ENCODE measurements at places on chromosomes 13 and 19.

GRCh38 chr13:110300090-110300815, 6.7 kb downstream of the COL4A1 start:
- no peak for DNase-seq

- DNase-seq: no peak
Observed at GRCh38 chr13:79936368-79937136, 404.4 kb downstream of the SPRY2 start.

DNA sequence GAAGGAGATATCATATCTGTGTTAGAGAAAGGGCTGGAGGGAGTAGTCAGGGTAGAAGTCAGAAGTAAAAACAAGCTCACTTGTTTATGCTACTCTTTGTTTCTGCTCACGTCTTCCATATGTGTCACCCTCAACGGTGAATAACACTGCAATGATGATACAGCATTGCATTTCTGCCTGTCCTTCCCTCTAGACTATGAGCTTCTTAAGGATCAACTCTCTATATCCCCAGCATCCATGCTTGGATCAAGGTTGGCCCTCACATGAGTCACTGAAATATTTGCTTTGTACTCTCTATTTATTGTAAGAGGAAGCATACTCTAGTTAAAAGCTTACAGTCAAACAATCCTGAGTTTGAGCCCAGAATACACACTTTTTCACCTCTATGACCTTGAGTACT, 406.0 kb downstream of the RFC3 start:
- DNase-seq: no peak

- no peak for DNase-seq
Observed at GRCh38 chr19:38389957-38390924, 1.7 kb downstream of the SPRED3 start.

DNA sequence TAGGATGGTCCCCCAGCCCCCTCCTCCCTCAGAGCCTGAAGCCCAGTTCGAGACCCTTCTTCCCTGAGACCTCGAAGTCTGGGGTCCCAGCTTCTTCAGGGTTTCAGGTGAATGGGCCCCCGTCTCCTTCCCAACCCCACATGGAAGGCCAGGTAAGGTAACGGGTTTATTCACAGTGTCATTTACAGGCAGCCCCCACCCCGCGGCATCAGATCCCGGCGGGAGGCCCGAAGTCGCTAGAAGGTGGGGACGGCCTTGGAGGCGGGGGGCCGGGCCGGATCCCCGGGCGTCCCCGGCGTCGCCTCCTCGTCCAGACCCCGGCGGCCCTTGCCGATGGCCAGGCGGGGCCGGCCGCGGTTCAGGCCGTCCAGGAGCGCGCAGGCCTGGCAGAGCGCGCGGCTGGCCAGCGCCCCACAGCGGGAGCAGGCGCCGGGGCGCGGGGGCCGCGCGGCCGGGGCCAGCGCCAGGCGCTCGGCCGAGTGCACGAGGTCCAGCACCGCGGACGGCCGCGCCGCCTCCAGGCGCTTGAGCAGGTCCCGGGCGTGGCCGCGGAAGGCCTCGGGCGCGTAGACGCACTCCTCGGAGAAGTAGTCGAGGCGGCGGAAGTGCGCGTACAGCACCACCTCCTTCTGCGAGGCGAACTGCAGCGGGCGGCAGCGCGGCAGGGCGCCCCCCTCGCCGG, 9.7 kb downstream of the CTU1 start:
- DNase-seq: peak; percentile 9

- no peak for DNase-seq
Observed at GRCh38 chr13:30124131-30124768, 183.1 kb downstream of the KATNAL1 start.

- no peak for DNase-seq
Observed at GRCh38 chr13:51167393-51168191, 54.6 kb upstream of the FAM124A start.

GRCh38 chr19:28422791-28423650, 789.9 kb downstream of the UQCRFS1 start:
- DNase-seq: no peak

GRCh38 chr19:1003283-1003682, 3.1 kb downstream of the GRIN3B start:
- no peak for DNase-seq

DNA sequence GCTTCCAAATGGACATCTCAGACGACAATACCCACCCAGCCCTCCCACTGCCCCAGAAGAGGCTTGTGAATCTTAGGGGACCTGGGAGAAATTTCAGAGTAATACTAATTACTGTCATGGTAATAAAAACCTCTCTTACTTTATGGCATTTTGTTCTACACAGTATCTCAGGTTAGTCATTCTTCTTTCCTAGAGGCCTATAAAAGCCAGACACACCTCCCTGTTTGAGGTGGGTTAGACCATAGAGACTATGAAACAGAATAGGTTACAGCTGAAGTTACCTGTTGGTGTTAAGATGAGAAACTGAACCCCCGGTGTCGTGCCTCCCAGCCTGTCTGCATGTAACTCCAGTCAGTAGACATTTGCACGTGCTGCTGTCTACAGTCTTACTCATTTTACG, 113.9 kb downstream of the SLC7A1 start:
- DNase-seq: no peak

DNA sequence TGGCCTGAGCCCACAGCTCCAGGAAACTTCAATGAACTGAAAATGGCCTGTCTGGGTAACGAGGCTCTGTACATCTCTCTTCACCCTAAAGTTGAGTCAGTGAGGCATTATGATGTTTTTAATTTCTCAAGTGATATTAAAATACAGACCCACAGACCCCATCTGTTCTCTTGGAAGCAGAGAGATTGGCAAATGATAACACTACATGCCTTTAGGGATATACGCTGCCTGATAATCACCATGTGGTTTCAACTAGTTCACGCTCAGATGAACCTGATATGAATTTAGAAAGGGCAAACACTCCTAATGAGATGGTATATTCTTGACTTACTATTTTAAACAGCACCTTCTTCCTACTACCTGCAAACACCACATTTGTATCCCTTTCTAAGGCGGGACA, 127.5 kb downstream of the RFC3 start:
- DNase-seq: no peak

DNA sequence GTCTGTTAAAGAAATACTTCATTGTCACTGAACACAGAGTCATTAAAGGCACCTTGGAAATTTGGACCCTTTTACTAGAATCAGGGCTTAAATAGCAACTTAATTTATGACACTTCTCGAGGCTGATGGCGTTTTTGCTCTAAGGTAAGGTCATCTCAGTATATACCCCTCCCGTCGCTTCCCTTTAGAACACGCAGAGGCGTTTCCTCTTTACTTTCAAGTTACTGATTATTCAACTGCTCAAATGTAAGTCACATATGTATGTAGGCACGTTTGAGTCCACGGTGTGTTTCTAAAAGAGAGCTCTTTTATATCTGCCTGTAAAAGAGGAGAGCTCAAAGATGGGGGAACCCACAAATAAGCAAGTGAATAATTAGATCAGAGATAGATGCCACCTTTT, 181.5 kb downstream of the TSHZ3 start:
- no peak for DNase-seq

- DNase-seq: no peak
Observed at GRCh38 chr13:46745062-46745461, 51.9 kb downstream of the ESD start.

DNA sequence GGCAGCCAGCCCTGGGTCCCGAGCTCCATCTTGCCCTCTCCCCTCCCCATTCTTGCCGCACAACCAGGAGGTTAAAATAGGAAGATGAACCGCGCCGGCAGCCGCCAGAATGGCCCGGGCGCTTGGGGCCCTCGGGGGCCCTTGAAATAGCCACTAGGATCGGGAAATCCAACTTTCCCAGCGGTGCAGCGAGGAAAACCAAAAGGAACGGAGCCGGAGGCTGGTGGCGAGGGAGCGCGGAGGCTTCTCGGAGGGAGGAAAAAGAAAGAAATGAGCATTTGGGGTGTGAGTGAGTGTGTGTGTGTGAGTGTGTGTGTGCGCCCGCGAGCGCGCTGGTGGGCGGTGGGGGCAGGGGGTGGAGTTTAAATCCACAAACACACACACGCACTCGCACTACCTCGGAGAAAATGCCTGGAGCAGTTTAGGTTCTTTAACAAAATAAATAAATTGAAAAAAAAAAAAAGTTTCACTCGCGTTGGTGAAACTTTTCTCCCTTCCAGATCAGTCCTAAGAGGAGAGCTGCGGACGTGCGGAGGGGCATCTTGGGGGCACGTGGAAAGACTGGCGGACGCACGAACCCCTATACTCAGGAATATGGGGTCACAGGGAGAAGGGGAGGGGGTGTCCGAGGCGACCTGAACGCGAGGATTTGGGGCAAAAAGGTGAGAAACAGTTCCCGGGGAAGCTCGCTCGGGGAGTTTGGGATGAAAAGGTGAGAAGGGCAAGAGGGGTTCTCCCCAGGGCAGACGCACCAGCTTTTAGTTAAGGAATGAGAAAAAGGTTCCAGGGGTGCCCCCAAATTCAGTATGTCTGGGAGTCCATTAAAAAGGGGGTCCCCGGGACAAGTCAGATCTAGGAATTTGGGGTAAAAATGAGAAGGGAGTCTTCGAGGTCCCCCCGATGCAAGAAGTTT, 1.3 kb downstream of the RFX2 start:
- peak; percentile 56 for DNase-seq

GRCh38 chr13:46324976-46325375, 62.1 kb downstream of the RUBCNL start:
- DNase-seq: no peak

DNA sequence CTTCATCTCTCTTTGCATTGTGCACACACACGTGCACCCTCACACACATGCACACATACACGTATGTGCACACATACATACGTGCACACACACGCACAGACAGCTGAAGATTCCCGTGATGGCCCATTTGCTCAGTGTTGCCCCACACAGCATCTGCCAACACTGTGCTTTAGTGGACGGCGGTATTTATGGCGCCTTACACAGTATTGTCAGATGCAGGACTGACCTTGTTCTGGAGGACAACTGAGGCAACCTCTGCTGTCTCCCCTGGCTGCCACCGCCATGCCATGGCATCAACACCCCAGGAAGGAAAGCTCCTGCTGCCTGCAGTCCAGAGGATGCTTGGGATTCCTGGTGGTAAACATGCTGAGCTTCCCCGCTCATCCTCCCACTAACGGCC, 316.4 kb downstream of the TEX29 start:
- no peak for DNase-seq

DNA sequence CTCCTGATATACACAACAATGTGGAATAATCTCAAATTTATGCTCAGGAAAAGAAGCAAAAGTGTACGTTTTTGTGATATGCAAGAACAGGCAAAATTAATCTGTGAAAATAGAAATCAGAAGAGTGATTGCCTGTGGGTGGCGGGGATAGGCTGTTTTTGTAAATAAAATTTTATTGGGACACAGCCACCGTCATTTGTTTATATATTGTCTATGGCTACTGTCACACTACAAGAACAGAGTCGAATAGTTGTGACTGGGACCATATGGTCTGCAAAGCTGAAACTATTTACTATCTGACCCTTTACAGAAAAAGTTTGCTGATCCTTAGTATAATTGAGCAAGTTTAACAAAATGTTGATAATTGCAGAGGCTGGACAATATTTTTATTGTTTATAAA, 269.5 kb upstream of the HTR2A start:
- DNase-seq: no peak

GRCh38 chr19:16334411-16334810, 9.8 kb downstream of the KLF2 start:
- DNase-seq: no peak
